HCEC 1CT (cell line): ENCODE measurements at places on chromosomes 11 and 22.

- no peak for DNase-seq
Measured at GRCh38 chr22:47067911-47068625, 305.6 kb downstream of the TBC1D22A start.

- DNase-seq = no peak
Measured at GRCh38 chr22:49664371-49664881, 163.2 kb downstream of the BRD1 start.

GRCh38 chr11:64729851-64730382 is 6.9 kb upstream of the NRXN2 start:
- DNase-seq = no peak

- peak; percentile 16 for DNase-seq
Measured at GRCh38 chr11:13368041-13368446, 90.5 kb downstream of the BMAL1 start.

GRCh38 chr22:21985214-21985613 is 2.6 kb upstream of the TOP3B start:
- no peak for DNase-seq

GRCh38 chr11:48114740-48115139 is 101.9 kb upstream of the OR4B1 start:
- no peak for DNase-seq

DNA sequence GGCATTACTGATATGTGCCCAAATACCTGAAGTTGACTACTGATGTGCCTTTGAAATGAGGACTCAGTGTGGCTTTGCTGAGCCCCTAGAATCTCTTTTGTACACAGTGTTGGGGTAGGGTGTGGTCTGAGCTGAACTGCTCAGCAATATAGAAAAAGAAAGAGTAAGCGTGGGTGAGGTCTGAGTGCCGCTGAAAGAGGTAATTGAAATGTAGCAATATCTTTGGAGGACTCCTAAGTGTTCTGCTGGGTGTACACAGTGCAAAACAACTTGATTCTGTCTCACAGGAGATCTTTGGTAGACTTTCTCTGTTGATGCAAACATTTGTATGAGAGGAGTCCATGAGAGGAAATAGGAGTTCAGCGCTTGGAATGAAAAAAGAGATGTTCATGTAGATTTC is 73.7 kb upstream of the PTPN5 start:
- DNase-seq = no peak

DNA sequence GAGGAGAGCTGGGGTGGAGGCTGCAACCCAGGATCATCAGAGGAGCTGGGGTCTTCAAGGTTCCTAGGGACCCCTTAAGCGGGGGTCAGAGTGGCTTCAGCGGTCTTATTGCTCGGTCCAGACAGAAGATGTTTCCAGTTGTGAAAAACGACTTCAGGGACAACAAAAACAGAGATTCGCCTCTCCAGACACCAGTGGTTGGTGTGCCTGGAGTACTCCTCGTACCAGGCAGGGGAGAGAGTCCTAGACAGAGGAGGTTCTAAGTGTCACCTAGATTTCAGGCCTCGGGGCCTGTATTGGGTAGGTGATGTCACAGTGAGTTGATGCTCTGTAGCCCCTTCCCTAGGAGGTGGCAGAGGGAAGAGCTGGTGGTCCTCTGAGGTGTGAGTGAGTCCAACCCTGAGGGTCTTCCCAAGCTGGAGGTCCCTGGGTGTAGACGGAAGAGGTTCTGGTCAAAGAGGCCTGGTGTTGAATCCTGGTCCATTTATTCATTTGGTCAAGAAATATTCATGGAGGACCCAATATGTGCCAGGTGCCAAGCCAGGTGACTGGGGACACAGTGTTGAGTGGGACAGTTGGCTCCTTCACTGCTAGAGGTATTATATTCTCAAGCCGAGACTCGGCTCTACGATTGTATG is 4.4 kb upstream of the IGLL5 start:
- no peak for DNase-seq

DNA sequence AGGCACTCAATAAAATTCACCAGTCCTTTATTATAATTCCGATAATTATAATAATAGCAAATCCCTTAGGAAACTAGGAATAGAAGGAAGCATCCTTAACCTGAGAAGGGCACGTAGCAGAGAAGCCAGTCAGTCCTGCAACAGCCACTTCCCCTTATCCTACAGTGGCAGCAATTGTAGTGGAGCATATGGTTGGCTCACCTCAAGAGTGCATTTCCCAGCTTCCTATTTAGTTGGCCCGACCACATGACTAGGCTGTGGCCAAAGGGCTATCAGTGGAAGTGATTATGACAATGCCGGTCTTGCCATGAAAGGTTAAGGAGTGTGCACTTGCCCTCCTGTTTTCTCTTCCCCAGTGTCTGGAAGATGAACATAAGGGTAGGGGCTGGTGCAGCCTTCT is 27.0 kb downstream of the TESMIN start:
- DNase-seq = no peak

DNA sequence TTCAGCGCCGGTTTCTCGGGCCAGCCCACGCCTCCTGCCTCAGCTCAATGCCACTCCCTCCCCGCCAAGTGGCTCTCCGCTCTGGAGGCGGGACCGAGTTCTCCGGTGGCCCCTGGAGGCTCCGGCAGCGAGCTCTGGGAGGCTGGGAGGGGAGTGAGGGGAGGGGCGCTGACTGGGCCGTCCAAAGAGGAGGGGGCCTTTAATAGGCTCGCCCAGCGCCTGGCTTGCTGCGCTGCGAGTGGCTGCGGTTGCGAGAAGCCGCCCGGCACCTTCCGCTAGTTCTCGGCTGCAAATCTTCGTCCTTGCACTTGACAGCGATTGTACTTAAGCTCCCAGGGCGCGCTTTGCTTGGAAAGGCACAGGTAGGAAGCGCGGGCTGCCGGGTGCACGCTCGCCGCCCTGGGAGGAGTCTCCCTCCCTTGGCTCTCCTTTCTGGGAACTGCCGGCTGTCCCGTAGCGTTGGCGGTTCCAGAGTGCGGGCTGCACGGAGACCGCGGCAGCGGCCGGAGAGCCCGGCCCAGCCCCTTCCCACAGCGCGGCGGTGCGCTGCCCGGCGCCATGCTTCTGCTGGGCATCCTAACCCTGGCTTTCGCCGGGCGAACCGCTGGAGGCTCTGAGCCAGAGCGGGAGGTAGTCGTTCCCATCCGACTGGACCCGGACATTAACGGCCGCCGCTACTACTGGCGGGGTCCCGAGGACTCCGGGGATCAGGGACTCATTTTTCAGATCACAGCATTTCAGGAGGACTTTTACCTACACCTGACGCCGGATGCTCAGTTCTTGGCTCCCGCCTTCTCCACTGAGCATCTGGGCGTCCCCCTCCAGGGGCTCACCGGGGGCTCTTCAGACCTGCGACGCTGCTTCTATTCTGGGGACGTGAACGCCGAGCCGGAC is at the start of gene ADAMTS15:
Gene ADAMTS15, plus strand, starts transcription at position 230 of the 894 bp plus-strand sequence. Its CDS starts 329 bp downstream, at position 559.
- peak; percentile 37 for DNase-seq

GRCh38 chr11:119506436-119506835 is 83.5 kb upstream of the THY1 start:
- no peak for DNase-seq

DNA sequence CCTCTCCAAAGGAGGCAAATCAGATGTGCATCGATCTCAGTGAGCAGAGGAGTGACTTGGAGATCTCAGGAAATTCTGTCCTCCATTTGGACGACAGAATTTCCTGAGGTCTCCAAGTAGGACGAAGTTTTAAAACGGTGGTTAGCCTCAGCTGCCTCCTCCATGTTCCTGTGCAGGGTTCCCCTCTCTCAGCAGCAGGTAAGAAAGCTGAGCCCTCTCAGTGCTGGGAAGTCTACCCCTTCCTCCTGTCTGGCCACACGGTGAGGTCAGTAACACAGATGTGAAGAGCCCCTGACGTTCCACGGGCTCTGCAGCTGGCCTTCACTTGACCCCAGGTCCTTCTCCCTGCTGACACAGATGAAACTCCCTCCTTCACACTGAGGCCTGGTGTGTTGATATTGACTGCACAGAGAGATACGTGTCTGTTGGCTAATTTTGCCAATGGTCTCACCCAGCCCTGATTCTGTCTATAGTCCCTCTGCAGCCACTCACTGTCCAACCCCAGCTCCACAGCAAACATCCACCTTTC is 607.4 kb upstream of the B3GAT1 start:
- DNase-seq = no peak

DNA sequence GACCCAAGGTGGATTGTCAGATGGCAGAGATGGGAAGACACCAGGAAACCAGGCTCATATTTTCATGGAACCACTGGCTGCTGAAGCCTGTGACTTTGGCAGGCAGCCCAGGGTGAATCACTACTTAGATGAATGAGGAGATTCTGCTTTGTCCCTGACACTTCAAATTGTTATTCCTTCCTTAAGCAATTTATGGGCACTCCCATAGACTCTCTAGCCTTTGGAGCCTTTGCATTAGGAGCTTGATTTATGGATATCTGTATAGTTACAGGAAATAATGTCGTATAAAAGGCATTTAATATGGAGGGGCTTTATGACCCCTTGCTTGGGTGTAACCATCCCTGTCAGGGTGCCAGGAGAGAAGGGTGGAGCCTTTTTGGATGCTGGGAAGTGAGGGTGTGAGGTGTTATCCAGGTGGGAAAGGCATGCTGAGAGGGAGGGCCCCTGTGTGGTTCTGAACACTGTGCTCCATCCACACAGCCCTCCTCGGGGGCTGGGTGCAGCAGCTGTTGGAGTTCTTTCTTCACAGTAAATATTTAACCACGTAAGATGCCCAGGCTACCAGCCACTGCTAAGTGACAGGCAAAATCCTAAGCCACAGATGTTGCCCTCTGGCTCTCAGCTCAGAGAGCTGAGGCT is 35.3 kb downstream of the IL18 start:
- peak; percentile 84 for DNase-seq

DNA sequence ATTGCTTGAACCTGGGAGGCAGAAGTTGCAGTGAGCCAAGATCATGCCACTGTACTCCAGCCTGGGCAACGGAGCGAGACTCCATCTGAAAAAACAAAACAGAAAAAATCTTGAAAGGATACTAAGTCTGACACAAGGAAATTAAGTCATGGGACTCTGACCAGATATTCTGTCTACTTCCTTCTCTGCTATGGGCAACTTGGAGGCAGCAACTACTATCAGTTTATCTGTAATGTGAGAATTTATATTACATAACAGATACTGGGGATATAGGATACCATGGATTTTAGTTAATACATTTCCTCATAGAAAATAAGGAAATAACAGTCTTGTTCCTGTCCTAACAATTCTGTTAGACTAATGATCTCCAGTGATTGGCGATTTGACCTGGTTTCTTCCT is 1.6 kb upstream of the SGSM3 start:
- DNase-seq = no peak

GRCh38 chr11:118660681-118661424 is 18.6 kb downstream of the TREH start:
- no peak for DNase-seq

- DNase-seq = no peak
Measured at GRCh38 chr11:125330462-125331325, 165.4 kb downstream of the FEZ1 start.

DNA sequence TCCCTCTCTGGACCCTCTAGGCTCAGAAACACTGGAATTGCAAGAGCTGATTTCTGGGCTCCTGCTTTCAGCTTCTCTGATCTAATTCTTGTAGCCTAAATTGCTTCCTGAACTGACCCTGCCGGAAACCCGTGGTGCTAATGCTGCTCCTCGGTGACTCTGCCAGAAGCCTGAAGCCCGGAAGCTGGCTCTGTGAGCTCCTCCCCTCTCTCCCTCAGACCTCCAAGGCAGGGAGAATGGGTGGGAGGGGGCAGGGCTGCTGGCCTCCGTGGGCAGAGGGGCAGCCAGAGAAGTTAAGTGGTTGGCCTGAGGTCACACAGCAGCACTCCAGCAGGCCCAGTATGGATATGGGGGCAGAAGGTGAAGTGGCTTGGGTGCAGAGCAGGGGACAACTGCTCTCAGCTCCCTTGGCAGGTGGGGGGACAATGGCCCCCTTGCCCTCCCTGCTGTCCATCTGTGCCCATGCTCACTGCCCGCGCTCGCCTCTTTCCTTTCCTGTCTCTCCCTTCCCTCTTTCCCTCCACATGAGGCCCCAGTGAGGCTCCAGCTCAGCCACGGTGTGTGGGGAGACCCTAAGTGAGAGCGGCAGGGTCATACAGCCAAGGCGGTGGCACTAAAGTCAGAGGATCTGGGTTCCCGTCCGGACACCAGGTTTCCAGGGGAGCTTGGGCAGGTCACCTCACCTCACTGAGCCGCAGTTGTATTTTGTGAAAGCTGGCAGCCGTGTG is 16.2 kb downstream of the CAPN5 start:
- no peak for DNase-seq

GRCh38 chr11:119745112-119745511 is 16.1 kb upstream of the NECTIN1 start:
- no peak for DNase-seq

- no peak for DNase-seq
Measured at GRCh38 chr22:33519071-33519973, 401.0 kb downstream of the LARGE1 start.

DNA sequence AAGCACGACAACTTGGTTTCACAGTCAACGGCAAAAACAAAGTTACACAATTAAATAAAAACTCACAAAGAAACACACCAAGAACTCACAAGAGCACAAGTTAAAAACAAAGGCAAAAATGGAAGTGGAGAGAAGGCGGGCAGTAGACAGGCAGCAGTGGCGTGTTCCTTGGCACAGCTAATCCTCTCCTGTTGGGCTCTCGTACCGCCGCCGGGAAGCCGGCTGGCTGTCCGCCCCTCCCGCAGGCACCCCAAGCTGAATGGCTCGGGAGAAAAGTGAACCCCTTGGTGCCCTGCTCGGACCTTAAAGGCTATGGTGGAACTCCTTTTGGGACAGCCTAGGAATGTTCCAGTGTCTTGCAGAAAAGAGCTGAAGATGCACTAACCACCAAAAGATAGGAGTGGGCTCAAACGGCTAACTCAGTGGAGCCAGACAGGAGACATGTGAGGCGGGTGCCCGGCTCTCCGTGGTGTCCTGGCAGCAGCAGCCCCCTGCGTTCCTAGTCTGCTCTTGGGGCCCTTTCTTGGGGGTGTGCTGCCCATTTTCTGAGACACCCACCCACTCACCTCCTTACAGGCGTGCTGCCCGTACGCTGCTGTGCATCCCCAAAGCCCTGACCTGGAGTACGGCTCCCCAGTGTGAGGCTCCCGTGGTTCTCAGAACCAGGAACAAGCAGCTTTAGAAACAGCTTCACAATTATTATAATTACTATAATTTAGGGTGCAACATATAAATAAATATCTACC is 86.1 kb upstream of the BID start:
- no peak for DNase-seq

DNA sequence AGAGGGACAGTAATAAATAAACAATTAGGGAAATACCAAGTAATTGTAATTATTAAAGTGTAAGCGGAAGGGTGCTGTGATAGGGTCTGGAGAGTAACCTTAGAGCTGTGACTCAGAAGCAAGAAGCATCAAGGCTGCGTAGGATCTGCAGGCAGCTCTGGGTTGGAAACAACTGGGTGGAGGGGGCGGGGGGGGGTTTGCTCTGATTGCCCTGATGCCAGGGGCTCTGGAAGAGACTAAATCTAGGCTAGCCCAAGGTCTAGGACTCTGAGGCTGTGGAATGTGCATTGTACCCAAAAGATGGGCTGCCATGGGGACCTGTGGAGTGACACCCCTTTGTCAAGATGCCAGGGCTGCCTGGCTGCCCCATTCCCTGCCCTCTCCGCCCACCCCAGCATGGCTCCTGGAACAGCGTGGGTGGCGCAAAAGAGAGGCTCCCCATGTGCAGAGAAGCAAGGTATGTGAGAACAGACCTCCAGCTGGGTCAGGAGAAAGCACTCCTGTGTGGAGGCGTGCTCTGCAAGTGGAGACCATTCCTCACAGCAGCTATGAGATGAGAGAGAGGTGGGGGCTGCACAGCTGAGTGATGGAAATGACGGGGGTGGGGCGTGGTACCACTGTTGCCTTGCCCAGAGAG is 101.1 kb upstream of the CRYBB3 start:
- DNase-seq = no peak

- peak; percentile 92 for DNase-seq
Measured at GRCh38 chr11:65479184-65480145, 19.4 kb upstream of the MALAT1 start.
